ENCODE measurements at places on chromosomes 4 and X.
A peak's percentile ranks its signal among the peaks of the same experiment; 100 is the strongest.

GRCh38 chr4:117777721-117778120 lies 256.6 kb upstream of the NDST3 start:
- DNase-seq = peak; percentile 14

- DNase-seq = no peak
Measured at GRCh38 chrX:108731153-108731552, 5.2 kb downstream of the IRS4 start.

GRCh38 chrX:67570839-67571238 lies 27.0 kb downstream of the AR start:
- DNase-seq = no peak

GRCh38 chr4:102901804-102902203 lies 33.0 kb downstream of the CISD2 start:
- DNase-seq = no peak

GRCh38 chr4:82425478-82425877 lies 4.8 kb downstream of the HNRNPDL start:
- DNase-seq = no peak

DNA sequence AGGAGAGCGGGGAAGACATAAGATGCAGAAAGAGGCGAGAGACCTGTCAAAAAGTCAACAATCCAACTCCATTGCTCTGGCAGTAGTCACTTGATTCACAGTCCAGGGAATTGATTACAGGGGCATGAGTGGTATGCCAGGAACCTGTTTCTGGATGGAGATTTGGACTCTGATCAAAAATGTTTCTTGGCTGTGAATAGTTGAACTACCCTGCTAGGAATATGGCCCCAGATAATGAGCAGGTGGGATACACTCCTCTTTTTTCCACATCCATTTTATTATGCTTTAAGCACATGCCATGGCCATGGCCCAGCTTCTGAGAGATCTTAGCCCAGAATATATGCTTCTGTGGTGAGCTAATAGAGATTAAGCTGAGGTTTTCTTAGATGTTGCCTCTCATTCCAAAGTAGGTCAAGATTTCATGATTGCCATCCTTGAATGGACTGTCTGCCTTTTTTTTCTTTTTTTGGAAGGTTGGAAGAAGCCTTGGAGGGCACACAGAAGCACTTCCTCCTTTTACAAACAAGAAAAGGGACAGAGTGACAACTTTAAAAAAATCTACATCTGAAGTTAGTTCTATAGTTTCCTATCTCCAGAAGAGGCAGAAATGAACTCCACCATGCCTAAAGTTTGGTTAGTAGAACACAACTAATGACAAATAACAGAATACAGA lies 121.9 kb downstream of the KIT start:
- no peak for DNase-seq

- DNase-seq = no peak
Measured at GRCh38 chr4:123412091-123412505, 15.5 kb downstream of the SPRY1 start.

DNA sequence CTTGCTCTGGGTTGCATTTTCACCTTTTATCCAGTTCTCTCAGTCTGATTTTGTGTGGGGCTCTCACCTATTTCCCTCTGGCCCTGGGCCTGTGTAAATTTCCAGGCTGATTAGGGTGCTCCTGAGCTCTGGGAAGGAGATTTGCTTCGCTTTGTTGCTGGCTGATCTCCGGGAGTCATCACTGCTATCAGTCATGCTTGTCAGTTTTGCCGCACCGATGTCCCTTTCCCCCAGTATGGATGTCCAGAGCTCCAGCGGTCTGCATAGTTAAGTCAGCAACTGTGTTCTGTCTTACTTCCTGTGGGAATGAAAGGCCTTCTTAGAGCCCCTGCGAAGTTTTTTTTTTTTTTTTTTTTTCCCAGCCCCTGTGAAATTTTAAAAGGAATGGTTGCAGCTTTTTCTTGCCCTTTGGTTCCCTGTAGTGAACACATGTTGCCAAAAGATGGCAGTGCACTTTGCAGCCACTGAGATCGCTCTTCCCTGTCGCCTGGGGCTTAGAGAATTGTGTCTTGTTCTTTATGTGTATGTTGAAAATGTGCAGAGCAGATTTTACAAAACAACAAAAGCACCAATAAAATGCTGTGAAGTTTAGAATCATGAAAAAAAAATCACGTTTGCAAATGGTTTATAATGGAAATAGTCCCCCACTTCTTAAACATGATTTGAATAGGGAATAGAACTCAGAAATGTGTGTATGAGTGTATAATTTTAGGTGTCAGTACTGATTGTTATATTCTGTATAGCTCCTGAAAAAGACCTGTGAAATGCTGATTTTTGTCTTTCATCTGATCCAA lies 109.1 kb upstream of the SLC4A4 start:
- peak; percentile 58 for DNase-seq

- no peak for DNase-seq
Measured at GRCh38 chr4:84378983-84379382, 120.1 kb downstream of the NKX6-1 start.

- DNase-seq = no peak
Measured at GRCh38 chrX:50615570-50616158, 145.0 kb upstream of the DGKK start.

GRCh38 chr4:32192363-32192762 lies 1472.2 kb downstream of the PCDH7 start:
- no peak for DNase-seq

GRCh38 chr4:161285461-161285860 lies 878.3 kb downstream of the FSTL5 start:
- DNase-seq = peak; percentile 27

DNA sequence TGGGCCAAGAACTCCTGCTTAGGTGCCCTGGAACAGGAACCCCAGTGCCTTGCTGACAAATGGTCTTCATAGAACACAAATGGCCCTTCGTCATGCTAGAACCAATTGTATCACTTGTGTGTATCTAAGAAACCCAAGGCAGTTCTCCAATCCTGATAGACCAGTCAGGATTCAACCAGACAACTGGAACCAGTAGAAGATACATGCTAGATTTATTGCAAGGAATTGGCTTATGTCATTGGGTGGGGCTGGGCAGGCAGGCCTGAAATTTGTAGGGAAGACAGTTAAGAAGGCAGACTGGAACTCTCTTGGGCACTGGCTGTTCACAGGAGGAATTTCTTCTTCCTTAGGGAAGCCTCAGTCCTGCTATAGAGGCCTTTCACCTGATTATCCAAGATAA lies 17.0 kb upstream of the TBL1X start:
- peak; percentile 27 for DNase-seq

- no peak for DNase-seq
Measured at GRCh38 chrX:123749643-123750042, 16.8 kb upstream of the THOC2 start.

DNA sequence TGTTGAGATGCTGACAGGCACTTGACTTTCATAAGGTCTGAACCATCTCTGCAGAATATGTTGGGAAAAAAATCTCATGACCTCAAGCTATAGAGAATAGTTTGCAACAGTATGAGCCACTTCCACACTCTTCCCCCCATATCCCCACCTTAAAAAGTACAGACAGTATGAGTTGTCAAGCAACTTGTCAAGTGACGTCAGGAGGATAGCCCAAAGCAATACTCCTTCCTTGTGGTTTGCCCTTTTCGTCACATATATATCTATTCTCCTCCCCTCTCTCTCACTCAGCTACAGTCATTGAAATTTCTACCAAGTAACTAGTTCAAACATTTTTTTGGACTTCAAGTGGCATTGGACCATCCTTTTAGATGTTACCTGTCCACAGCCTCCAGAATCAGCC lies 67.7 kb downstream of the MCF2 start:
- DNase-seq = peak; percentile 52

DNA sequence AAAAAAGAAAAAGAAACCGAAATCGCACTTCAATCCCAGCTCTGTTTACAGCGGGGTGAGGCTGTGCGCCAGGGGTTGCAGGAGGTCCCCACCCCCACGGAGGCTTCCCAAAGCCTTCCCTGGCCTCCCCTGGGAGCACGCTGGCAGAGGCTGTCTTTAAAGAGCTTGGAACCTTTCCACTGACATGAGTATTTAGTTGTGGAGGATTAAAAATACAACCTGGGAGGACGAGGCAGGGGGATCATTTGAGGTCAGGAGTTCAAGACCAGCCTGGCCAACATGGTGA lies 69.1 kb downstream of the PPP2R2C start:
- DNase-seq = no peak

GRCh38 chrX:129842510-129843208 lies 1.0 kb downstream of the ZDHHC9 start:
- peak; percentile 22 for DNase-seq

GRCh38 chr4:123345137-123345934 lies 51.3 kb upstream of the SPRY1 start:
- no peak for DNase-seq

- DNase-seq = no peak
Measured at GRCh38 chr4:8771666-8772065, 100.0 kb downstream of the HMX1 start.
